H7 (cell line): ENCODE measurements at places on chromosomes 5 and 9. TPM values are rescaled to one million over a fixed set of nuclear protein-coding genes. Genes with fewer than 3 reads are reported as not detected.
A peak's percentile ranks its signal among the peaks of the same experiment; 100 is the strongest.

SLC36A1 gene
- total RNA-seq, result 6.7 and 7.1 TPM in 2 replicates

ABLIM3 gene
- total RNA-seq, result 0.03 TPM in 1 of 2 replicates, not detected in the other

GRCh38 chr9:134626069-134626423 lies 15.6 kb upstream of the COL5A1 start:
- peak; percentile 45 for DNase-seq

DNA sequence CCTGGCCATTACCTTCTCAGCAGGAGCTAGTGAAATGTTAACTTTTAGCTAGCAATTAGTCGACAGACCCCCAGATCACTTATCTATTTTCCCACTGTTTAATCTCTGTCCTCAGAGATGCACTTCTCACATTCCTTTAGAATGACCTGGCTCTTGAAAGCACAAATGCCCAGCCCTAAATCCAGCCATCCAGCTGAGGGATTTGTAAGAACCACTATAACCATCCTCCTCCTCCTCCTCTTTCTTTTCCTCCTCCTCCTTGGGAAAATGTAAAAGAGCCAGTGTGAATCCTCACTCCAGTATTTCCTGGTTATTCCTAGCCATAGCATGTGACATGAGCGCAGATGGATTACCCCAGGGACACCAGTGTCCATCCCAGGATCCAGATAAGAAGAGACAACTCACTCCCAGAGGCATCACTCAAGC lies 124.3 kb downstream of the ENC1 start:
- peak; percentile 28 for DNase-seq

DNA sequence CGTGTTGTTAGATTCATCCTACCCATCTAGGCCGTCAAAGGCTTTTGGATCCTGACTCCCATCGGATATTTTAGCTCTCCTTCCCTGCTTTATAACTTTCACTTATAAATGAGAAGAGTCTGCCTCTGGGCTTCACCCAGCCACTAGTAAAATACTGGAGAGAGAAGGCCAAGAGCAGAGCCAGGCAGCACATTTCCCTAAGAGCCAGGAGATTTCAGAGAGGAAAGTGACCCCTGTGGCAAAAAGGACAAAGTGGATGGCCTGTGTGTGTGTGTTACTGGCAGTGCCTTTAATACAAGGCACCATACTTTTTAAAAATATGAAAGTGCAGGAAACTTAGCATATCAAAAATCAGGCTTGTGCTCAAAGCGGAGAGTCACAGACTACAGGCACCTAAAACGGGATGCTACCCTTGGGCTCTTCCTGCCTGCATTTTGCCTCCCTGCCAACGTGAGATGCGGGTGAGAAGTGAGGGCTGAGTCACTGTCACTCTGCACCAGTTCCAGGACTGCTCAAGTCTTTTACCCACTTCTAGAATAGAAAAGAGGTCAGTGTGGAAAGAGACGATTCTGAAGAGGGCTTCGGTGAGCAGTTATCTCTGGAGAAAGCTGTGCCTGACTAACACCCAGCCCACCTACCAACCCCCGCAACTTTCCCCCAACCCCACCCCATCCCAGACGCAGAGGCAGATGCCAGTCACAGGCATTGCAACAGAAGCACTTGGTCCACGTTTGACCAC lies 15.9 kb downstream of the NFIL3 start:
- no peak for DNase-seq

DNA sequence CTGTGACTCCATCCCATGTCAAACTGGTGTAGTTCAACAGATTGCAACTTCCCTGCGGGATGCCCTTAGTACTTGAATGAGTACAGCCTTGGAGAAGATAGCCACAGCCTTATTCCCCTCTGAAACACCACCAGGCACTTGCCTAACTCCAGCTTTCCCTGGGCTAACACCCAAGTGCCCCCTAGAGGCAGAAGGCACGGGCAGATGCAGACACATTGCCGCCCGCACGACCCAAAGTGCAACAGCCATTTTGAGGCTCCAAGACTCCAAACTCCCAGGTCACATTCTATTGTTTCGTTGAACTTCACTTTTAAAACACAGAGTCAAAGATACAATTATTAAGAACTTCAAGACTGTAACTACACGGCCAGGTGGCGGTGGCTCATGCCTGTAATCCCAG lies 163.6 kb upstream of the CDH6 start:
- peak; percentile 13 for DNase-seq

SLC36A2 gene
- total RNA-seq, result not detected in 2 replicates

GRCh38 chr9:102840335-102840734 lies 154.8 kb upstream of the CYLC2 start:
- DNase-seq, result no peak

- peak; percentile 79 for DNase-seq
These were observed 19.7 kb downstream of the DNAJA1 start for GRCh38 chr9:33044677-33045282.

RPL37 gene
- 1,413 and 1,683 TPM in 2 replicates for total RNA-seq

ANKRD31 gene
- total RNA-seq, result 0.11 TPM in 1 of 2 replicates, not detected in the other

DNA sequence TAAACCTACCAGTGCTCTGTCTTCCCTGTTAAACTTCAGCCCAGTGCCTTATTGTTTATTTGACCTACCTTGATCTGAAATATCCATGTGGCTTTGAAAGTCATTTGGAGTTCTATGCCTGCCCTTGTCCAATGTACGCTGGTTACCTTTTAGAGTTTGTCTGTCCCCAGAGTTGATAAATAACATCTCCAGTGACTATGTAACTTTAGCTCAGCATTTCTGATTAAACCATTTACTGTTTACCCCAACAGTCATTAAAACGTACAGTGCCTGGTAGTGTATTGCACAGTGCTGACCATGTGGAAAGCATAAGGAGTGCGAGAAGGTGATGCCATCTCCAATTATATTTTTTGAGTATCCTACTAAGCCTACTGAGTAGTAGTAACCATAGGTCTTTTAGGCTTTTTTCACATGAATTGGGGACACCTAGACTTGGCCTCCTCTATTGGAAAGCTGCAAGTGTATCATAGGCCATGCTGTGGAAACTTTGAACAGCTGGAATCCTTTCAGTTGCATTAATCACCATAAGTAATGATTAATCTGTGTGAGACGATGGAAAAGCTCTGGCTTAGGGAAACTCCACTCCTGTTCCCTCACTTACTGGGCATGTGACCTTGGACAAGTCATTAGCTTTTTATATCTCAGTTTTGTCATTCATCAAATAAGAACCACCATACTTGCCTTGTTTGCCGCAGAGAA lies 93.5 kb downstream of the MAST4 start:
- no peak for DNase-seq

- no peak for DNase-seq
These were observed 117.4 kb downstream of the MLLT3 start for GRCh38 chr9:20504930-20505329.

DNA sequence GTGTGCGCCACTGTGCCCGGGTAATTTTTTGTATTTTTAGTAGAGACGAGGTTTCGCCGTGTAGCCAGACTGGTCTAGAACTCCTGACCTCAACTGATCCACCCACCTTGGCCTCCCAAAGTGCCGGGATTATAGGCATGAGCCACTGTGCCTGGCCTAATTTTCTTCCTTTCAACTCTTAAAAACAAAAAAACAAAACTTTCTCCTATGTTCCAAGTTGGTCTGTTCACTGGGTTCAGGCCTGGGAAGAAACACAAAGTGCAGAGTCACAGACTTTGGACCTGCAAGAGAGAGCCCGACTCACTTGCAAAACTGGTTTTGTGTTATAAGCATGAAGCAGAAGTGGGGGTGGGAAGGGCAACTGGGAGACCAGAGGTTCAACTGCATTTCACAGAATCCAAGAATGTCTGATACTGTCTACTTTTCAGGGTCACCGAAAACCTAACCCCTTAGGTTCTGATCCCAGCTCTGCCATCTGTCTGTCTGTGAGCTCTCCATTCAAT lies 5.2 kb upstream of the HDHD3 start:
- DNase-seq, result no peak
